ENCODE measurements at places on chromosomes 16 and 17.

DNA sequence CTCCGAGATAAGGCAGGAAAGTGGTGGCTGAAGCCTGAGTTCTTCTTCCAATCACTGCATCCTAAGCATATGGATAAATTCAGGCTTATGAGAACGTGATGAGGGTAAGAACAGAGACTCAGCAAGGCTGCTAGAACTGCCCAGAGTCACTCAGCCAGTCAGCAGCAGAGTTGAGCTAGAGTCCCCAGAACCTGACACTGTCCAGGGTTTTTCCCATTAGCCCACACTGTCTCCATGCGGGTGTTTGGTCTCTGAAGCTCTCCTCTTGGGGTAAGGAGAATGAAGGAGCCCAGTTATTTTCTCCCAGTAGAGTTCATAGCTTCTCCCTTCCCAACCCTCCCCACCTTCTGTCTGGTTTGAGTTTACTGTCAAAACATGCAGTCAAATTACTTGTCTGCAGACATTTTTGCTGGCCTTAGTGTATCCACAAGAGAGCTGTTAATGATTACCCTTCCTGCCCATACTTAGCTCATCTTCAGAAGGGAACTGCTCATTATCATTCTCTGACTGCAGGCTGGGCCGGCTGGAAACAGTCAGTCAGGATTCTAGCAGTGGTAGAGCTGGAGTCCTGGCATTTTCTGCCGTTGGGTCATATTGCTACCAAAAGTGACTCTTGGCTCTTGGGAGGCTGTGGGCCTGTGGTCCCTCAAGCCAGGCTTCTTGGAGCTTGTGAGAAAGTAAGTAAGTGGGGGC is 460.0 kb downstream of the HS3ST3B1 start:
- DNase-seq: no peak

- DNase-seq: no peak
Measured at GRCh38 chr16:2702871-2703745, 16.9 kb downstream of the PRSS27 start.

DNA sequence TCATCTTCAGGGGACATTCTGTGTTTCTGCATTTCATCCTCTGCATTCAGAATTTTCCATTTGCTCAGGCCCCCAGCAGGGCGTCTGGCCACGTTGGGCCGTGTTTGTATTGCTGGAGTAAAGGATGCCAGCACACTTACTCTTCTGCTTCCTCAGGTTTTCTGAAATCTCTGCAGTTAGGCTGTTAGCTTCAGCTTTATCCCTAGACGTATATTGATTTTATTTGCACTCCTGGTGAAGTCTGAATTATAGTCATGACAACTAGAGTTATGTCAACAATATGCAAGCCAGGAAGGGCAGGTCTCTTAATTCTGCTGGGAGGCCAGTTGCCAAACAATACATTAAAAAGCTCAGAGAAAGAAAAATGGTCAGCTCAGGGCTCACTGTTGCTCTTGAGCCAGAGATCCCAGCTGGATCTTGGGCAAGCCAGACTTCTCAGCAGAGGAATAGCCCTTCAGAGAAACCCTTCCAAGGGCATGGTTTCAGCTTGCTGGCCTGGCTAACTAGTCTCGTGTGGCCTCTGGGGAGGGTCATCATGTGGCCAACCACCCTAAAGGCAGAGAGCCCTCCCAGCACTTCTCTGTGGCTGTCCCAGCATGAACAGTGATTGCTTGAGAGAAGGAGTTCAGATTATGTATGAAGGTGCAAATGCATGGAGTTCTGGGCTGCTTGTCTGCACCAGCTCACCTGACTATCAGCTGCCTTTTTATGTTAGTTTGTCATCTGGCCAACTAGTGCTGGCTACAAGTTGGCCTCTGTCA is 110.2 kb upstream of the CACNG5 start:
- DNase-seq: no peak

- DNase-seq: no peak
Measured at GRCh38 chr17:13200671-13201070, 182.8 kb upstream of the ELAC2 start.

GRCh38 chr16:72015124-72015523 is 6.6 kb downstream of the DHODH start:
- DNase-seq: no peak

DNA sequence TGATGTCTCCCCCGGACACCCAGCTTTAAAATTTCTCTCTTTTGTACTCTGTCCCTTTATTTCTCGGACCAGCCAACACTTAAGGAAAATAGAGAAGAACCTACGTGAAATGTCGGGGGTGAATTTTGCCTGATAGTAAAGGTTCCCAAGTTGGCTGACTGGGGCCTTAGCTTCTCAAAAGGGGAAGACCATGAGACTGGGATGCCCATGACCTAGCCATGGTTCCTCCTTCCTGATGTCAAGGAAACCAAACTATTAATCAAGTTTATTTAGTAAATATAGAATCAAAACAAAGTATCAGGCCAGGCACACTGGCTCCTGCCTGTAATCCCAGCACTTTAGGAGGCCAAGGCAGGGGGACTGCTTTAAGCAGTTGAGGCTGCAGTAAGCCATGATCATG is 2.4 kb upstream of the EIF1 start:
- no peak for DNase-seq

Measured in natural killer cell (primary cell).